ENCODE measurements at places on chromosomes 1 and 21.
A peak's percentile ranks its signal among the peaks of the same experiment; 100 is the strongest.

DNA sequence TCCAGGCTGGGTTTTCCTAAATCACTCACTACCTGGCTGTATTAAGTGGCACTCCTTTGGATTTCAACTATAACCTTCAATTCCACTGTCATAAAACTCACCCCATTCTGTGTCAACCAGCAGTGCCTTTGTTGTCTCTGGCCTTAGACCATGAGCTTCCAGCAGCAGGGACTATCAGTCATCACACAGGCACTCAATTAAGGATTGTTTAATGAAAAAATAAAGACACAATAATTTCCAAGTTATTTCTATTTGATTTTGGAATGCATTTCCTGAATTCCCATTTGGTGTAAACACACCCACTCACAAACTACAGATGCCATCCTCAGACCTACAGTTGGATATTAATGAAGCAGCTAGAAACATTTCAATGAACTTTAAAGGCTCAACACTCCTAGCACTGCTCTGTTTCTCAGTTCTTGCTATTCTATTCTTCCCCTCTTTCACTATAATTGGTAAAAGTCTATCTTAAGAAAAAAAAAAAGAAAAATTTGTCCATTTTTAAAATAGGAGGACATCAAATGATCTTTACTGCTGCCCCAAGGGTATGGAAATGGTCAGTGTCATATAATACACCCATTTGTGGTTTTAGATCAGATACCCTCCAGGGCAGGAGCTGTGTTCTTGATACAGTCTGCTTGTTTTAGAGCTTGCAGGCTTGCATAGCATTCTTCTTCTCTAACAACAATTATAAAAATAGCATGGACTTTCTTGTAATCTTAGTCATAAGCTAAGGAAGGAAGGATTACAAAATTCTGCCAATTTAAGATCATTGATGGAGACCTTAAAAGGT, 156.4 kb downstream of the PTGER3 start:
- DNase-seq = no peak

GRCh38 chr21:37257967-37258877, 8.9 kb downstream of the VPS26C start:
- peak; percentile 84 for DNase-seq

GRCh38 chr1:66770240-66770639, 18.0 kb downstream of the DYNLT5 start:
- DNase-seq = no peak

- DNase-seq = no peak
Observed at GRCh38 chr1:111406321-111406768, 21.2 kb downstream of the OVGP1 start.

Measured in H9 (cell line).